NCI-H187 (cell line): ENCODE measurements at places on chromosomes 4 and X.

- DNase-seq: no peak
These were observed 43.6 kb downstream of the RAPGEF2 start for GRCh38 chr4:159146488-159146887.

GRCh38 chrX:125681507-125681906 lies 361.8 kb downstream of the TEX13C start:
- DNase-seq: no peak

GRCh38 chr4:68984947-68985346 lies 33.3 kb upstream of the UGT2A3 start:
- DNase-seq: no peak

DNA sequence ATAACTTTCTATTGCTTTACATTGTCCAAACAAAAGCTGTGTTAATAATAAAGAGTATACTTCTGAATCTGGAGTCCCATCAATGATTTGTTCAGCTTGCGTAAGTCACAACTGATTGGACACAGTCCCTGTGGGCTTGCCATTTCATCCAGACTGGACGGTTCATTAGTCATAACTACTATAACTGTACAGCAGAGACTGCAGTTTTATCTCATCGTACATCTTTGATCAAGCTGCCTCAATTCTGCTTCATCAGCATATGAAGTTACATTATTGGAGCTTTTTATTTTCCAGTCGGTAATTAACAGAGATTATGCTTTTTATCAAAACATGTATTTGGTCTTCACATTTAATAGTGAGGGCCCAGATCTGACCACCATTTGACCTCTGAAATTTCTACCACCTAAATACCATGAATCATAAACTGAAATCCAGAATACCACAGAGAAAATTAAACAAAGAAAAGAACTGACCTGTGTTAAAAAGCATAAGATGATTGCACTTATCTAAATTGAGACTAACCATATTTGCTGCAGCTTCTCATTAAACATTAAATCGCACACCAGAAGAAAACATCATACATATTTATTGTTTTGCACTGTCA lies 12.5 kb upstream of the MAB21L2 start:
- no peak for DNase-seq

DNA sequence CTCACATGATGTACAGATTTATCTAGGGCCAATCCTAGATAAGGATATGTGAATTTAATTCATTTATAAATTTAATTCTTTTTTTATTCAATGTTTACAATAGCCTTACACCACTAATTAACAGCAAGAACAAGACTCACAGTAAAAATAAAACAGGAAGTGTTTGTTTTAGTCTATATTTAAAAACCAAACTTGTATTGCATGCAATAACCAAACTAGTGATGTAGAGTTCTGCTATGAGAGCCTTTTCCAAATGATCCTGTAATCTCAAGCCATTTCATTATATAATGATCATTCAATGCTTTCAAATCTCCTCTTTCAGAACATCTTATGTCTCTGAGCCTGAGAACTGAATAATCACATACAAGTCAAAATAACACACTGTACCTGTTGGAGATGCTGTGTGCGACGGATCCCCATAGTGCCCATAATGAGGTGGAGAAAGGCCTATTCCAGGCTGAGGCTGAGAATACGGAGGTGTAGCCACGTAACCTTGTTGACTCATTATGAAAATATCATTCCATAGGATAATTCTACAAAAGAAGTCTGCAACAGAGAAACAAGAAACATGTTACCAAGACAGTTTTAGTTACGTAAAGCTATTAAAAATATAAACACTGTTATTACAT lies 2.6 kb downstream of the SEC24D start:
- no peak for DNase-seq

GRCh38 chr4:170589597-170590191 lies 499.9 kb upstream of the AADAT start:
- DNase-seq: no peak

- no peak for DNase-seq
These were observed 45.7 kb downstream of the ATP10D start for GRCh38 chr4:47530801-47531200.
